ENCODE measurements at places on chromosomes 12 and 14. TPM values are rescaled to one million over a fixed set of nuclear protein-coding genes. Genes with fewer than 3 reads are reported as not detected.

DNA sequence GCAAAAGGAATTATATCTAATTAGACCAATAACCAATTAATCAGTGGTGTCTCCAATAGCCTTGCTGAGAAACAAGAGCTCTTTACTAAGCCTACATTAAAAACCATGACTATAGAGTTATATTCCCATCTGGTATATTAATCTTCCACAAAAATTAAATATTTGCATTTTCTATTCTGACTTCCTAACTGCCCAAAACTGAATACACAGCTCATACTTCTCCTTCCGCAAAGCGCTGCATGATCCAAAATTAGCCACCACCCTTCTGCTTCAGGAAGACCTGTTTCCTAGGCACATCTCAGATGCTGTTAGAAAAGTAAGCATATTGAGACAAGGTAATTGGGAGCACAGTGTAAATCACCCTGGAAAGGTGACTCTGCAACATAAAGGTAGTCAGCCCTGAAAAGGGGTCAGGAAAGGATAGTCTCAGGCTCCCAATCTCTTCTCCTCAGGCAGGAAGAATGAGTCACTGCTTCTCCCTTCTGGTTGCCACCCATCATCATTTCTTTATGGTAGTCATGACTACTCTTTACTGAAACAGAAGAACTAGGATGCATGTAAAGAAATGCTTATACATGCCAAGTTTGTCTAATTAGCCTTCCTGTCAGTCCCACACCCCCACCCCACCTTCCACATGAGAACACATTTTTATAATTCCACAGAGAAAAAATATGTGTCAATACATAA is 54.3 kb downstream of the PLCZ1 start:
- DNase-seq = no peak

DNA sequence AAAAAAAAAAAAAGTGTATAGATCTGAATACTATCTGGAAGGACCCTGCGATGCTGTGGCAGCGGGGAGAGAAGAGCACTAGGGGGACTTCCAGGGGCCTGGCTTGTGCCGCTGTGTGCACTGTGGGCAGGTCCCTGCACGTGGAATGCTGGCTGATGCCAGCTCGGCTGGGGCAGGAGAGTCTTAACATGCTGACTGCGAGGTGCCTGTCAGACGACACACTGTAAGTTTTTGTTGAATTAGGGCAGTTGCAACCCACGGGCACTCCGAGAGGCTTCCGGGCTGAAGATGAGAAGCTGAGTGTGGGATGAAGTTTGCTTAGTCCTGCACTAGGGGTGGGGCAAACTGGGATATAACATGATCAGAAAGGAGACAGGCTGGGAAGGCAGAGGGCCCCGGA is 10.7 kb downstream of the GLT1D1 start:
- no peak for DNase-seq

GRCh38 chr12:78473136-78473535 is 391.4 kb upstream of the SYT1 start:
- no peak for DNase-seq

GRCh38 chr14:55255979-55256378 is 15.2 kb upstream of the FBXO34 start:
- DNase-seq = no peak

GRCh38 chr14:55336162-55336561 is 64.9 kb downstream of the FBXO34 start:
- DNase-seq = no peak

GRCh38 chr14:26820138-26820537 is 222.3 kb upstream of the NOVA1 start:
- DNase-seq = no peak

DNA sequence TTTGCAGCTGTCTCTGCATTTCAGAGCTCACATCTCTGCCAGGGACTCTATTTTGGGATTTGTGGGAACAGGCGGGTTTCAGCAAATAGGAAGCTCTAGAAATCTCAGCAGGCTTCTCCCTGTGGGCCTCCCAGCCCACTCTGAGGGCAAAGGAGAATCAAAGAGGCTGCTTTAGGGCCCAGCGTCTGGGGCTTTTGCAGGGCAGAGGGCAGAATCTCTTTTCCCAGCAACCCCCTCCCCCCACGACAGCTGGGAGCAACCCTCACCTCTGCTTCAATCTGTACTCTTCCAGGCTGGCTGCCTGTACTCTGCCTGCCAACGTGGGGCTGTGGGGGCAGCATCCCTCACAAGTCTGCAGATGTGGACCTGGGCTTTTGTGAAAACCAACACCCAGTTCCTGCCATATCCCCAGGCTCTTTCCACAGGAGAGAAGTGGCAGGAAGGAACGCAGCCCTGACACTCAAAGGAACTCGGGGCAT is 529.6 kb upstream of the TBX3 start:
- DNase-seq = no peak

The RNF212B gene
- total RNA-seq = not detected

The ZC3H10 gene
- 8.9 TPM for total RNA-seq

The APOF gene
- not detected for total RNA-seq

The MORN3 gene
- total RNA-seq = not detected

Measured in aorta (tissue), 5 donors.